Diencephalon (tissue), 1 donor: ENCODE measurements at places on chromosomes 16 and 17. TPM values are rescaled to one million over a fixed set of nuclear protein-coding genes. Genes with fewer than 3 reads are reported as not detected.

KIF18B gene
- 1.4 TPM for total RNA-seq

ACSM5 gene
- total RNA-seq: 1.8 TPM

ARL4D gene
- 21.0 TPM for total RNA-seq

KCNJ16 gene
- total RNA-seq: 53.1 TPM

C17orf100 gene
- total RNA-seq: 5.3 TPM

RAB11FIP4 gene
- total RNA-seq: 54.9 TPM

HOXB8 gene
- not detected for total RNA-seq

CPNE7 gene
- 46.1 TPM for total RNA-seq

ASPHD1 gene
- total RNA-seq: 14.8 TPM

TBL3 gene
- total RNA-seq: 13.1 TPM

KRTAP1-3 gene
- total RNA-seq: not detected

KRT34 gene
- not detected for total RNA-seq

STH gene
- 6.0 TPM for total RNA-seq

HAGHL gene
- total RNA-seq: 12.2 TPM

KRTAP4-8 gene
- total RNA-seq: not detected

KRT222 gene
- 18.7 TPM for total RNA-seq

TOX3 gene
- total RNA-seq: 15.9 TPM

TCAP gene
- 1.4 TPM for total RNA-seq

ALOX12 gene
- not detected for total RNA-seq

ASB16 gene
- not detected for total RNA-seq
